Iris pigment epithelial cell (primary cell): ENCODE measurements at places on chromosomes 5 and 9.

DNA sequence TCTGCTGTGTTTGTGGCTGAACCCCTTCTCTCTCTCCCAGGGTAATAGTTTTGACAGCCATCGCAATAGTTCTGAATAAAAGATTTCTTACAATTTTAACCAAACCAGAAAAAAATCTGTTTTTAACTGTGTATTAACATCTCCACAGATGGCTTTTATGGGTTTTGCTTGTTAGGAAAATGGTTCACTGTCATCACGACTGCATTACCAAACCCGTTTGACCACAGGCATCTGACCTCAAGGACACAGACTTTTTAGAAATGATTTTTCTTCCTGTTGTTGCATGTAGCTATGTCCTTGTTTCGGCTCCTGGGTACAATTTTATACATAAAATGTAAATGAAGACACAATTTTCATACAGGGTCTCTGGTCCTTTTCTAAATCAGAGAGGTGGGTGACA is 316.1 kb downstream of the IRX1 start:
- no peak for DNase-seq

GRCh38 chr5:97601651-97602050 is 418.6 kb upstream of the RIOK2 start:
- DNase-seq, result peak; percentile 1

DNA sequence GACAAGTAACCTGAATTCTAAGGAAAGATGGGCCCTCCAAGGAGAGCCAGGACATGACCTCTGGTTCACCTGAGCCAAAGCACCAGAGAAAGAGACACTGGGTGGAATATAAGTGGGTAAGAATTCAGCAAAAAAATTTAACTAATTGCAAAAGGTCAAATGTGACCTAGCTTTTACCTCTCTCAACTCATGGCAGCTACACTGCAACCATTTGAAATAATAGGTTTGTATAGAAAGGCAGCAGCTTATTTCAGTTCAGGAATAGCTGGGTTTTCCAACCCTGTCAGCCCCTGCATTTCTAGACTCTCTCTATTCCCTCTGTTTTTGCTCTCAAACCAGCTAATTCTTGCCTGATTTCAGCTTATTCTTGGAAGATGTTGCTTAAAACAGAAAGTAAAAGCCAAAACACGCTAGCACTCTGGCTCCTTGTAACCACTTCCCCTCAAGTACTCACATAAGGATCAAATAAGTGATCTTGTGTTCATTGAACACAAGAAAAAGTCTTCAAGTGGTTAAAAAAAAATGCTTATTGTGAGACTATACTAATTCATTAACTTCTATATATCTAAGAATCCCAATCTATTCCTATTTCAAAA is 101.1 kb upstream of the NR4A3 start:
- peak; percentile 14 for DNase-seq

- peak; percentile 58 for DNase-seq
These were observed 14.1 kb upstream of the SFXN1 start for GRCh38 chr5:175464074-175464941.

GRCh38 chr5:177524941-177525655 is 8.3 kb upstream of the DDX41 start:
- no peak for DNase-seq

DNA sequence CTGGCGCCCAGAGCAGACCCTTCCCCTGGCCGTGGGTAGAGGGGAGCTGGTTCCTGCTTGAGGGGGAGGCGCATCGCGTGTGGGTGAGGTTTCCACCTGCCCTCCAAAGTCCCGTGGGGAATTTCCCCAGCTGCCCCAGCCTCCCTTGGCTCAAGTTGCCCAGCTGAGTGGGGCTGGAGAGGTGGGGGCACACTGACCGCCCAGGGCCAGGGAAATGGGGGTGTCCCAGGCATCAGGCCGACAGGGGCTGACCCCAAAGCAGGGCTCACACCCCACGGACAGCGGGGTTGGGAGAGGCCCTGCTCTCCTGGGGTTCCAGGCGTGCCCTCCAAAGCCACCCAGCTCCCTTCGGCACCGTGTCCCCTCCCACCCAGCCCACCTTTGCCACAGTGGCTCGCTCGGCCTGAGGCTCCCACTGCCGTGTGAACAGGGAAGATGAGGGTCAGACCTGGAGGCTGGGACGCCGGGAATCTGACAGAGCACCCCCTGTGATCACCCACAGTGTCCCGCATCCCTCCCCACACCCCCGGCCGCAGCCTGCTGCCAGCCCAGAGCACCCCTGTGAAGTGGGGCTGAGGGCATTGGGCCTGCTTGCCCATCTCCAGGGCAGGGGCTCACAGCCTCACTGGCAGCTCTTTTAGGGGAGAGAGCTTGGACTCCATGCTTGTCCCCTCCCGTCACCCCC is 933 bp upstream of the EGFL7 start:
- DNase-seq, result no peak

DNA sequence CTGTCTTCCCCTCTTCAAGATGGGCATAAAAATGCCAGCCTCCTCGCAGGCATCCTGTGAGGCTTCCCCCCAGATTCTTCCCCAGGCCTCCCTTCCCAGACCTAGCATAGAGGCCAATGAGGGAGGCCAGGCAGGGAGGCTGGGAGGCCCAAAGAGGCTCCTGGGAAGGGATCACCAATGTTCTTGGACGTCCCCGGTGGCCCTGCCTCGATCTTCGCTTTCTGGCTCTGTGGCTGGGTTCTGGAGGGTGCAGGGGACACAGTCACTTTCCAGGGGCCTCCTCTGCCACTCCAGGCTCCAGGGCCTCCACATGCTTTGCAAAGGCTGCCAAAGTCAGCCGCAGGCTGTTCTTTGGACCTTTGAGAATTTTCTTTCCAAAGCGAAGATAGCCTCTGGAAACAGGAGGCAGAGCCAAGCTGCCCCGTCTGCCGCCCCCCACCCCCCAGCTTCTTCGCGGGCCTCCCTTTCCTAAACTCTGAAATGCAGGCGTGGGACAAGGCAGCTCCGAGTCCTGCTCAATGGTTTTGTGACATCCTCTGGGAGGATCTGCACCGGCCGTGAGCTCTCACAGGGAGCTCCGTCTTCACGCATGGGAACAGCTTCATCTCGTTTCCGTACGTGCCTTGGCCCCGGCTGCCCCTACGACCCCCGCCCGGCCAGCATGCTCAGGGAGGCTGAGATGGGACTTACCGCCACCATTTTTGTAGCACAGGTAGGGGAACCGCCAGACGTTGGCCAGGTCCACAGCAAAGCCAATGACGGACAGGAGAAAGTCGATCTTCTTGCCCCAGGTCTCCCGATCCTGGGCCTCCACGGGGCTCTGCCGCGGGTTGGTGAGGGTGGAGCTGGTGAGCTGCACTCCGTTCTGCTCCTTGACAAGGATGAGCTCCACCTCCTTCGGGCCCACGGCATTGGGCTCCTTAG is 2.8 kb downstream of the SLC6A3 start:
- DNase-seq, result no peak

GRCh38 chr5:51961154-51961562 is 577.9 kb downstream of the ISL1 start:
- DNase-seq, result no peak

DNA sequence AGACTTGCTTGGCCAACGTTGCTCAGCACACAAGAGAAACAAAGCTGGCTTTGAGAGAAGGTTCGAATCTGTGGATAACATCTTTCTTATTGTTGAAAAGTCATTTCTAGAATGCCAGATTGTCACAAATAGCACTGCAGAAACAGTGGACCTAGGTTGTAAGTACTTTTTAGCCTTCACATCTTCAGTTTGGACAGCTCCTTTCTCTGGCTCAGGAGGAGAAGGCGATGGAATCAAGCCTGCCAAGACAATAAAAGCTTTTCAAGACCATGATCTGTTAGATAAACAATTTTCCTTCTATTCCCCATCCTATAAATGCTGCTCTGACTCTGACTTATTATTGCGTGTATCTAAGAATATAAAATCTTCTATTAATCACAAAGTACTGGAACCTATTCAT is 615.2 kb upstream of the SEMA6A start:
- DNase-seq, result no peak

- DNase-seq, result no peak
These were observed 602.6 kb upstream of the DMAC1 start for GRCh38 chr9:8401961-8402705.

GRCh38 chr9:134929193-134930158 is 11.8 kb upstream of the FCN1 start:
- DNase-seq, result no peak

DNA sequence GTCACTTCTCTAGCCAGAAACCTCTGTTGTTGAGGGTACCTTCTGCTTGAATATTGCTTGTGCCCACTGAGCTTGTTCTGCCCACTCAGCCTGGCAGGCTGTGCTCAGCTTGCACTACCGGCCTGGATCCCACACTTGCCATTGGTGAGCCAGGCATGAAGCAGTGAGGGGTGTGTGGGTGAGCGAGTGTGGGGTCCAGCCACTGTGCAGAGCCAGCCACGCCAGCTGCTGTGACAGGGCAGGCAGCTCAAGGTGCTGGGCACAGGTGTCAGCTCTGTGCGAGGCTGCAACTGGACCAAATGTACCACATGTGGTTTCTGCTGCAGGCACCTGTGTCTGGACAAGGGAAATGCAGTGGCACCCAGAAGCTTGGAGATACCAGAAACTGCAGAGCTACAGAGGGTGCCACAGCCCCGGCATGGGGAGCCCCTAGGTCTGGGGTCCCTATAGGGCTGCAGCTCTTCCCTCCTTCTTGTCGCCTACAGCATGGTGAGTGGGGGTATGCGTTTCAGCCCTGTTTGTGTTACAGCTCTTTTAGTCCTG is 305.1 kb upstream of the RIOK2 start:
- DNase-seq, result no peak

- DNase-seq, result no peak
These were observed 88.0 kb downstream of the GPR21 start for GRCh38 chr9:123121457-123121856.

DNA sequence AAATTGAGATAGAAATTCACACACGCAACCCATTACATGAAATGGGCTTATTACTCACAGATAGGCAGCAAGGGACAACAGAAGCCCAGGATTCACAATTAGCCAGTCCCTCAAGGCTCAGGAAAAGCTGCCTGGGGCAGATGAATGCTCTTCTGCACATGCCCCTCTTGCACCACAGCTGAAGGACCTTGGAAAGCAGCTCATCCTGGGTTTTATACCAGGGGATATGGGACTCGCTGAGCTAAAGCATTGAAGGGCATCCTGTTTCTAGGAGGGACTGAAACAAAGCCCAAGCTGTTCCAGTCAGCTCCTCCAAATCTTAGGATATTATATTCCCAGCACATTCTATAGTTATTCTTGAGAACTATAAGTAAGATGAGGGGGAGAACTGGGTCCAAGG is 15.7 kb upstream of the TTC1 start:
- DNase-seq, result no peak

- DNase-seq, result no peak
These were observed 339.6 kb downstream of the TRIM36 start for GRCh38 chr5:114830114-114830513.

GRCh38 chr5:37665272-37665671 is 174.6 kb downstream of the GDNF start:
- peak; percentile 55 for DNase-seq

- DNase-seq, result no peak
These were observed 7.5 kb downstream of the LHX6 start for GRCh38 chr9:122221183-122221811.

DNA sequence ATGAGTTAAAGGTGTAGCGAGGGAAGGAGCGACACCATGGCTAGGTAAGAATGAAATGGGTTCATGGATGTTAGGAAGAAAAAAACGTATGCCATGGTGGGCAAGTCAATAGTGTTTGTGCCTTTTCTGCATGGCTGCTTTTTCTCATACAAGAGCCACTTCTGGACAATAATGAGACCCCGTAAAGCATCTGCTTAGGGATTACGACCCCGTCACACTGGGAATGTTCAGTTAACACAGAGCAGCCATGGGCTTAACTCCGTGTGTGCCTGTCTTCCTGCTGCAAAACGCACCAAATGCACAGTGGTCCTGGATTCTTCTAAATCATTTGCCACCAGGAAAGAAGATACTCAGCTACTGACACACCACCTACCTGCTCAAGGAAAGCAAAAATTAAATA is 81.8 kb downstream of the NFIB start:
- DNase-seq, result no peak

GRCh38 chr9:83537331-83538171 is 650 bp downstream of the FRMD3 start:
- peak; percentile 8 for DNase-seq

DNA sequence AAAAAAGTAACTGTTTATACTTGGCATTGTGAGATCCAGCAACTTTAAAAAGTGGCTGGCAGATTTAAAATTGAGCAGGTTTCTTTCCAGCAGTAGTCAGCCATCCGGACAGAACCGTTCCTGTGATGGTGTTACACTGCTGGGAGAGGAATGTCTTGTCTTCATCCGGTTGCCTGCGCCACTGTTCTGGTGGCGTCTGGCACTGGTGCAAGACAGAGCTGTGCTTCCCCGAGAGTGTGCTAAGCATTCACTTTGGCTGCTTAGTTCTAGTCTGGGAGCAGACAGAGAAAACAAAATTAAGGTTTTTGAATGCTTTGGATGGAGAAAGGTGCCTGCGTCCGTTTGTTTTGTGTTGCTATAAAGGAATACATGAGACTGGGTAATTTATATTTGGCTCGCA is 35.5 kb upstream of the CREBRF start:
- DNase-seq, result no peak

- no peak for DNase-seq
These were observed 756.1 kb downstream of the DNAH5 start for GRCh38 chr5:13188371-13188770.

- DNase-seq, result peak; percentile 28
These were observed 73.0 kb downstream of the KCNIP1 start for GRCh38 chr5:170576602-170577535.

- DNase-seq, result peak; percentile 27
These were observed 905 bp downstream of the CDK9 start for GRCh38 chr9:127786773-127787104.

DNA sequence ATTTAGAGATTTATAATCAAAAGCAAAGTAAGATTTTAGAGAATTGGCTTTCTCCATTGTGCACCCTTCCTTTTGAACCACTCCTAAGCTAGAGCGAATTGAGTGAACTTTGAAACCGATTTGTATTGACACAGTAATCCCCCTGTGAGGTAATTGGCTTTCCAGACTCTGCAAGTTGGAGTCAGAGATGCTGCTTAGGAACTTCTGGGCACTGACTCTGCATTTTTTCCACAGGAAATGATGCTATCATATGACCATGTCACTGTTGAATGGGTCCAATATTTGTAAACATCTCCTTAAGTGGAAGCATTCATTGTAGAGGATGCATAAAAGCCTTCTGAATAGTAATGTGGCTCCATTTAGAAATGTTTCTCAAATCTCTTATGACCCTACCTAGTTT is 394.4 kb upstream of the ZNF608 start:
- peak; percentile 92 for DNase-seq

- DNase-seq, result no peak
These were observed 17.4 kb upstream of the IL13 start for GRCh38 chr5:132640613-132641012.

GRCh38 chr5:165163861-165164260 is 1658.4 kb downstream of the MAT2B start:
- DNase-seq, result no peak

- DNase-seq, result peak; percentile 43
These were observed 162.9 kb downstream of the TSSK1B start for GRCh38 chr5:113271745-113272454.
